RWPE2 (cell line): ENCODE measurements at places on chromosomes 7 and 10.

DNA sequence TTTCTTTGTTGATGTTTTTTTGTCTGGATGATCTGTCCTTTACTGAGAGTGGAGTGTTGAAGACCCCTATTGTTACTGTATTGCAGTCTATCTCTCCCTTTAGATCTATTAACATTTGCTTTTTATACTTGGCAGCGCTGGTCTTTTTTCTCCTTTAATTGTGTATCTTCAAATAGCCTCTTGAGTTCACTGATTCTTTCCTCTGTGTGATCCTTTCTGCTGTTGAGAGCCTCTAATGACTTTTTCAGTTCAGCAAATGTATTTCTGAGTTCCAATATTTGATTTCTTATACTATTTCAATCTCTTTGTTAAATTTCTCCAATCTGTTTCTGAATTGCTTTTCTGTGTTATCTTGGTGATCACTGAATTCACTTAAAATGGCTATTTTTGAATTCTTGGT lies 15.4 kb downstream of the R3HCC1L start:
- DNase-seq: no peak

DNA sequence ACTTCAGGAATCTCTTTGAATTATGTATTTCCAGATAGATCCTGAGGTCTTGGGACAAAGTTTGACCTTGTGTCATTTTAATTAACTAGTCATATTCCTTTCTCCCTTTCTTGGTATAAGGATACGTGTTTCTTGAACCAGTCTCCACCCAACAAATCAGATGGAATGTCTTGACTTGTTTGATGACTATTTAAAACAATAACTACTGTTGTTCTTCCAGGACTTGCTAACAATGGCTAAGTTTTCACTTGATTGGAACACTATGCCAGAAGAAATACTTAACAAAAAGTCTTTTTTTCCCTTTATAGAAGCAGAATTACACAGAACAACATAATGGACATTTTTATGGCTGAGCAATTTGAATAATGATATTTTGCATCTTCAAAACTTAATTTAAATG lies 43.0 kb upstream of the WIPF3 start:
- DNase-seq: no peak

GRCh38 chr7:141122736-141123135 lies 48.9 kb downstream of the TMEM178B start:
- no peak for DNase-seq

- DNase-seq: no peak
These were observed 8.8 kb downstream of the NXPH1 start for GRCh38 chr7:8442051-8442813.

GRCh38 chr10:84097787-84098353 lies 41.4 kb upstream of the GHITM start:
- DNase-seq: no peak

DNA sequence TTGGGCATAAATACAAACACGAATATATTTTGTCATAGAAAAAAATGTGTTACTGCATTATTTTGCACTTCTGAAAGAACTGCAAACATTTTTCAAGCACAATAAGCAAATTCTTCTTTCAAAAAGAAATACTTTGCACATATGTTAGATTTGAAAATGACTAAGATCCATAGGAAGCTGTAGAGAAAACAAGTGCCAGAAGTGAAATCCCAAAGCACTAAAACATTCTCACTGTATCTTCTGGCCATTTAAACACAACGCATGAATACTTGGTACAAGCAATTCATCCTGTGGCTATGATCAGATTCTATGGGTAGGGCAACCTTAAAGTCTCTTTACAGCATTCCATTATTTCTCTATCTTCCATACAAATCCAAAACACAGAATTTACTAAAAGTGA lies 225.4 kb upstream of the IMMP2L start:
- no peak for DNase-seq

DNA sequence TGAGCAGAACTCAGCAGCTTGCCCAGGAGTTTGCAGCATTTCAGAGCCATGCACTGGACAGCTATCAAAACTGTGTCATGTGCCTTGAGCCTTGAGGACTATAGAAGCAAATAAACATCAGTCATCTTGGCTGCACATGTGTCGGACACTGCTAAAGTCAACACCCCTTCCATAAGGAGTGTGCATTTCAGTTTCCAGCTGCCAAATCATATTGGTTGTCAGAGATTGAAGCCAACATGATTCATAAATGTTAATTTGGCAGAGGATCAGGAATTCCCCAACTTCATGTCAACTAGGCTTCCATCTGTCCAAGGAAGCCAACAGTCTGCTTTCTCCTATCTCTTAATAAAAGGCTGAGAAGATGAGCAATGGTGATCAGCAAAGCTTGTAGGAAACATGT lies 32.8 kb downstream of the SLC16A12 start:
- DNase-seq: no peak

- DNase-seq: no peak
These were observed 15.5 kb downstream of the ENTPD7 start for GRCh38 chr10:99674762-99675161.

DNA sequence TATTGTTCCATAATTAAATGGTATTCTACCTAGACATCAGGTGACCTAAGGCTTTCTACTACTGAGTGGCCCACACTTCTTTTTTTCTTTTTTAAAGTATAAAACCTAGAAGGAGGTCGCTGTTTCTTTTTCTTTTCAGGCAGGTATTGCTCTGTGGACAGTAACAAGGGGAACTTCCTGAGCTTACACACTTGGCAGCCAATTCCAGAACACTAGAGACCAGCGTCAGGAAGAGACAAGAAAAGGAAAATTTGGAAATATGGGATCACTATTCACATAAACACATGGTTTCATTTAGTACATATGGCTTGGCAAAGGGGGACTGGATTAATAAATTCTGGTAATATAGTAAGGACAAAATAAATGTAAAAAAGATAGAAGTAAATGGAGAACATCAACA lies 141.9 kb downstream of the RSU1 start:
- DNase-seq: no peak

DNA sequence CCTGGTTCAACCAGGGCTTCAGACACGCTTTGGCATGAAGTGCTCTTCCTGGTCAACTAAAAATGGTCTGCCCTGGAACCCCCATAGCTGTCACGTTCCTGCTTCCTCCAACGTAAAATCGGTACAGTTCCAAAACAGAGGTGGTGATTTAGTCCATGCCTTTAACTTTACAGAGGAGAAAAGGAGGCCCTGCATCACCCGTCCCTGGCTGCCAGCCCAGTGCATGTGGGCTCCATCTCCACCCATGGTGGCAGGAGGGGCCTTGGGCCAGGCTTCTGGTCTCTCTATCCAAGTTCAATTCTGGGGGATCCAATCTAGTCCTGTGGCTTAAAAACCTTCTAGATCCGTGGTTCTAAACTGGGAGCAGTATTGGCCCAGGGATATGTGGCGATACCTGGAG lies 18.7 kb downstream of the ECHDC3 start:
- DNase-seq: no peak

DNA sequence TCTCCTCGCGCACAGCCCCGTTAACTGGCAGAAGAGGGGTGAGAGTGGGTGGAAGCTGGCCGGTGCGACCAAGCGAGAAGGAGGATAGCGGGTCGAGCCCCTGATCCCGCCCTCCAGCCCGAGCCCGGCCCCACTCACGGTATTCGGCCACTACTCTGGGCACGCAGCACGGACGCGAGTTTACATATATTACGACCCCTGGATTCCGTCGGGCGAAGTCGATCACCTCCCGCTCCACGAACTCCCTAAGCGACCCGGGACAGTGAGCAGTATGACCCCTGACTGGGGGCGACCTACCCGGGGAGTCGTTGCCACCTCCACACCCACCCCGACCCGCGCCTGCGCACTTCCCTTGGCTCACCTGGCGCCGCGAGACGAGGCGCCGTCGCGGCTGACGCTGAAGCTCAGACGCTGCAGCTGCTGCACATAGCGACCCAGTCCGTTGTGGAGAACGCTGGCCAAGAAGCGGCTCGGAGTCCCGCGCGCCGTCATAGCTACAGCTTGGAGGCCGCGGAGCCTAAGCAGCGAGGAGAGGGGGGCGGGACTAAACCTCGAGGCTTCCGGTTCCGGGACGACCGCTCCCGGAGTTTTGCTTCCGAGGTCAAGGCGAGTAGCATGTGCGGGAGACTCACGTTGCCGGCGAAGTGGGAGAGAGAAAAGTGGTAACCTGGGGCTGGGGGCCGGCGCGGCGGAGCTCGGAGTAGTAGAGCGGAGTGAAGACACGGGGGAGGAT lies at the start of the genes MRPL43 and TWNK:
TSS of gene MRPL43 (minus strand) at position 546 of the 733 bp plus-strand sequence. CDS start at position 492, 54 bp downstream.
TSS of gene TWNK (plus strand) at position 592 of the 733 bp plus-strand sequence. CDS start 668 bp downstream, outside the sequence.
- peak; percentile 85 for DNase-seq

DNA sequence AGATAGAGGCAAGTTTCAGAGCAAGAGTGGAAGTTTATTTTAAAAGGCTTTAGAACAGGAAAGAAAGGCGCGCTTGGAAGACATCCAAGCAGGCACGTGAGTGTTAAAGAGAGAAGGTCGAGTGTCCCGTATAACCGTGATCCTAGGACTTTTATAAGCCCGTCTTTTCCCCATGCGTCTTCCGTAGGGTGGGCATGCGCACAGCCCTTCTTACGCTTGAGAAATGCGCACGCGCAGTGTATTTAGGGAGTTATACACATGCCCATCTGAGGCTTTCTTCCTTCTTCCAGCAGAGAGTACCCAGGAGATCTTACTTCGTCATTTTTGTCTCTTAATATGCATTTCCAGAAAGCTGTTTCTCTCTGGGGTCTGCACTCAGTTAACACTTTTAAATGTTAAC lies 52.4 kb downstream of the CALD1 start:
- DNase-seq: no peak

DNA sequence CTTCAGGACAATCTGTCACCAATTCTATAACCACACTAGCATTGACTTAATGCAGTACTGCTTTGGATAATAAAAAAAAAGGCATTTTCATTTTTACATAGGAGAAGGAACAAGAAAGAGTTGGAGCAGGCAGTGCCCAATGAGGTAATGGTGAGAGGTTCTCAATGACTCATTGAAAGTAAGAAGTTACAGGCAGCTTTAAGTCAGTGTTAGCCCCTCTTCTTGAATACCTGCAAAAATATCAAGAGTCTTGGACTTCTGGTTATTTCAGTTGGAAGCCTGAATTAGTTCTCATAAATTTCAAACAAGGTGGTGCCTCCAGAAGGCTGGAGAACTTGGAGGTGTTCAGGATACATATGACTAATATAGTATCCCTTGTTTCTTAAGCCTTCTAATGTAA lies 422.5 kb downstream of the HTR7 start:
- no peak for DNase-seq

DNA sequence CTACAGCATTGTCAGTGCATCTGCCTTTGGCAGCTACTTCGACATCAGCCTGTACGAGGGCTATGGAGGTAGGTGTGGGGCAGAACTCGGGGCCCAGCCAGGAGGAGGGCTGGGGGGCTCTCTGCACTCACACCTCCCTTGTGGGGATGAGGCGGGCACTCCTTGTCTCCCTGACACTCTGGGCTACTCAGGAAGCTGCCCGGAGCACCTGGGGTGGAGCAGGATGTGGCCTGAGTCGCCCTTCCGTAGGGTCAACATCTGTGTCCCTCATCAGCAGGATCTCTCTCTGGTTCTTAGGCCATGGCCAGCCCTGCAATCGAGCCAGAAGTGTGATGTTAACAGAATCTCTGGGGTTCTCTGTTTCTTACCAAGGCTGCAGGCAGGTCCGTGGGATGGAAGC lies 40.2 kb downstream of the C10orf105 start:
- no peak for DNase-seq

GRCh38 chr7:47792521-47793121 lies 155.6 kb downstream of the PKD1L1 start:
- DNase-seq: no peak

- no peak for DNase-seq
These were observed 300.6 kb downstream of the SORCS3 start for GRCh38 chr10:104941662-104942061.

DNA sequence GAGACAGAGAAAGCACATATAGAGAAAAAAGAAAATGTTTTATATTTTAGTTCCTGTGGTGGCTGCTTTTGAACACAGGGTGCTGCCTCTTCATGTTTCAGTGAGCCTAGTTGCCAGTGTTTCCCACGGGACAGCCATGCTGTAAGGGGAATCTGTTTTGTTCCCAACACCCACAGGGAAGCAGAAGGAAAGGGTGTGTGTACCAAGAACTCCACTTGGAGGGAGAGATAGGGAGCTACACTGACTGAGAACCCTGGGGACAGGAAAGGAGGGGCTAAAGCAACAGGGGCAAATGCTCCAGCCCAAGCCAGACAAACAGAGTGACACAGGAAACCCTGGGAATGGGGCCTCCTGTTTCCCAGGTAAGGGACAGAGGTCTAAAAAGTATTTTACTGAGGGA lies 40.2 kb downstream of the FRMPD2 start:
- no peak for DNase-seq

DNA sequence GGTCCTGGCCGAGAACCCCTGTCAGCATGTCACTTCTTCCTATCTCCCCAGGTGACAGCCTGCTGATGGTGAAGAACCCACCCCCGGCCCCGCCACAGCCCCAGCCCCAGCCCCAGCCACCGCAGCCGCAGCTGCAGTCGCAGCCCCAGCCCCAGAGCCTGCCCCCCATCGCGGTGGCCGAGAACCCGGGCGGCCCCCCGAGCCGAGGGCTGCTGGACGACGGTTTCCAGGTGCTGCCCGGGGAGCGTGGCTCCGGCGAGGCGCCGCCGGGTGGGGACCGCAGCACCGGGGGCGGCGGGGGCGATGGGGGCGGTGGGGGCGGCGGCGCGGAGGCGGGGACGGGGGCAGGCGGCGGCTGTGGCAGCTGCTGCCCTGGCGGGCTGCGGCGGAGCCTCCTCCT lies 15.7 kb upstream of the ZNF212 start:
- no peak for DNase-seq

- DNase-seq: no peak
These were observed 234.6 kb downstream of the ZMYND11 start for GRCh38 chr10:369684-370448.

- no peak for DNase-seq
These were observed 127.2 kb downstream of the ARL5B start for GRCh38 chr10:18786478-18786877.

DNA sequence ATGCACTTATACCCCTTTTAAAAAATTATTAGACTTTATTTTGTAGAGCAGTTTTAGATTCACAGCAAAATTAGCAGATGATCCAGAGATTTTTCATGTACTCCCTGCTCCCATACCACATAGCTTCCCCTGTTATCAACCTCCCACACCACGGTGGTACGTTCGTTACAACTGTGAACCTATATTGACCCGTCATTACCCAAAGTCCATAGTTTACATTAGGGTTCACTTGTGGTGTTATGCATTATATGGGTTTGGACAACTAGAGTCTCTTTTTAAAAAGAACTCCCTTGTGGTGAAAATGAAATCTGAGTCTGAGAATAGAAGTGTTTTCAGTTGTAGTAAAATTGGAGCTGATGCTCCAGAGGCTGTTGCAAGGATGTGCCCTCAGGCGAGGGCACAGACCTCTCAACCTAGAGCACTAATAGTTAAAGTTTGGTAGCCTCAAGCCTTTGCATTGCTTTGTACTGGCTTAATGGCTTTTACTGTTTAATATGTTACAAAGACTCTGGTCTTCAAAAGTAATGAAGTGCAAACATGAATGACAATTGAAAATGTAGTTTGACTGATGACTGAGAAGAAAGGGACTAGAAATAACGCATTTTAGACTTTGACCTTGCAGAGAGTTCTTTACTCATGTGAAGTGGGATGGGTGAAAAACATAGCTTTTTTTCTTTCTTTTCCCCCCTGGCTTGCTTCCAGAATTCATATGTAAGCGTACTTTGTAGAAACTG lies 30.6 kb upstream of the CSTF2T start:
- no peak for DNase-seq

GRCh38 chr10:101287997-101288635 lies 58.9 kb upstream of the LBX1 start:
- no peak for DNase-seq

- no peak for DNase-seq
These were observed 22.7 kb upstream of the ADCYAP1R1 start for GRCh38 chr7:31029251-31030042.

- DNase-seq: no peak
These were observed 330.0 kb downstream of the BBS9 start for GRCh38 chr7:33459340-33459751.

- no peak for DNase-seq
These were observed 46.2 kb upstream of the MKLN1 start for GRCh38 chr7:131281266-131282048.
